ENCODE measurements at places on chromosomes 16 and 17. TPM values are rescaled to one million over a fixed set of nuclear protein-coding genes. Genes with fewer than 3 reads are reported as not detected.
A peak's percentile ranks its signal among the peaks of the same experiment; 100 is the strongest.

CCL16 gene
- total RNA-seq, result 0.32 TPM

CHCT1 gene
- total RNA-seq, result not detected

TEKT5 gene
- 1.2 TPM for total RNA-seq

TP53TG3 gene
- total RNA-seq, result not detected

ZP2 gene
- total RNA-seq, result not detected

- DNase-seq, result no peak
These were observed 22.6 kb upstream of the ITGA3 start for GRCh38 chr17:50033316-50033715.

DNA sequence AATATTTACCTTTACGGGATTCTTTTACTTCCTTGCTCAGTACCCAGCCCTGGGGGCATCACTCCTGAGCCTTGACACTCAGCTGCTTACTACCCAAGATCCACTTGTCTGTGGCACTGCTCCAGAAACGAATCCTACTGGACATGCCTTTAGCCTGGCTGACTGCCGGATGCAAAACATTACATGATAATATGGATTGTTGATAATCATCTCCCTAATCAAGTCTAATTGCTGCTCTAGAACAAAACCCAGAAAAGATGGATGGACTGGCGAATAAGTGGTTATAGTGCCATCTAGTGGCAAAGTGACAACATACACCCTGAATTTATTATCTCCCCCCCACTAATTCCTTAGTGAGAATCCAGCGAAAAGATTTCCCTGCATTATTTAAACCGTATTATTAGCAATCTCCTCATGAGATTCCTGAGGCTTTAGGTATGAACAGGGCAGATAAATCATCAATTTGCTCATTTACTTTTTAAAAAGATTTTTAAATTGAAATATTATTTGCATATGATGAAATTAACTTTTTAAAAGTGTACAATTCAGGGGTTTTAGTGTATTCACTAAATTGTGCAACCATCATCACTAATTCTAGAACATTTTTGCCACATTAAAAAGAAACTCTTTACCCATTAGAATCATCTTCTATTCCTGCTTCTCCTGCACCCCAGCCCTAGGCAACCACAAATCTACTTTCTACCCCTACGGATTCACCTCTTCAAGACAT, 61.6 kb downstream of the RGS9 start:
- no peak for DNase-seq

- DNase-seq, result no peak
These were observed 69.7 kb downstream of the TANC2 start for GRCh38 chr17:63035695-63036094.

DNA sequence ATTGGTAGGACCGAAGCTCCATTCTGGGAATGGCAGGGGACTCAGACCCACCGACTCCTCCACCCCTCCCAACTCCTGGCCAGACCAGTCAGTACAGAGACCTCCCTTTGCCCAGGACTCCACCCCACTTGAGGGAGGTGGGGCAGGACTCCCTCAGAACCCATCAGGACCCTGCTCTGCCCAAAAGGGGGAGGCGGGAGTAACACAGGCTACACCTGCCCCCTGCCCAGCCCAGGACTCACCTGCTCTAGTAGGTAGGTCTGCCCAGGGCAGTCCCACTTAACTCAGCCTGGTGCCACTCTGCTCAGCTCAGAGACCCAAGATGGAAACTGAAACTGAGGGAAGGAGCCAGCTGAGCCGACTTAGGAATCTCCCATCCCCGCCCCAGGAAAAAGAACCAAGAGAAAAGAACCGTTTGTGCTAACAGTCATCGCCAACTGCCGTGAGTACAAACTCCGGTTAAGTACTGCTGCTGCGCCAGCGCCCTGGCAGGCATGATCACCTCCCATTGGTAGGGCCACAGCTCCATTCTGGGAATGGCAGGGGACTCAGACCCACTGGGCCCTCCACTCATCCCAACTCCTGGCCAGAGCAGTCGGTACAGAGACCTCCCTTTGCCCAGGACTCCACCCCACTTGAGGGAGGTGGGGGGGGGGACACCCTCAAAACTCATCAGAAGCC, 503 bp downstream of the DHX58 start:
- peak; percentile 85 for DNase-seq

GRCh38 chr17:47072886-47073285, 93.8 kb upstream of the RPRML start:
- DNase-seq, result no peak

DNA sequence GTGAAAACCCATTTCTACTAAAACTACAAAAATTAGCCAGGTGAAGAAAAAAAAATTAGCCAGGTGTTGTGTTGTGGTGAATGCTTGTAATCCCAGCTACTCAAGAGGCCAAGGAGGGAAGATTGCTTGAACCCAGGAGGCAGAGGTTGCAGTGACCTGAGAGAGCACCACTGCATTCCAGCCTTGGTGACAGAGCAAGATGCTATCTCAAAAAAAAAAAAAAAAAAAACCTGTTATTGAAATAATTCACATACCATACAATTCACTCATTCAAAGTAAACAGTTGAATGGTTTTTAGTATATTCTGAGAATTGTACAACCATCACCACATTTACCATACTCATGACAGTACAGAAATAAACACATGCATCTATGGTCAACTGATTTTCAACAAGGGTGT, 31.0 kb downstream of the ZNRF1 start:
- no peak for DNase-seq

GRCh38 chr17:78976907-78977680, 2.6 kb downstream of the LGALS3BP start:
- DNase-seq, result no peak

GRCh38 chr17:51710634-51710979, 447.9 kb downstream of the CA10 start:
- no peak for DNase-seq

DNA sequence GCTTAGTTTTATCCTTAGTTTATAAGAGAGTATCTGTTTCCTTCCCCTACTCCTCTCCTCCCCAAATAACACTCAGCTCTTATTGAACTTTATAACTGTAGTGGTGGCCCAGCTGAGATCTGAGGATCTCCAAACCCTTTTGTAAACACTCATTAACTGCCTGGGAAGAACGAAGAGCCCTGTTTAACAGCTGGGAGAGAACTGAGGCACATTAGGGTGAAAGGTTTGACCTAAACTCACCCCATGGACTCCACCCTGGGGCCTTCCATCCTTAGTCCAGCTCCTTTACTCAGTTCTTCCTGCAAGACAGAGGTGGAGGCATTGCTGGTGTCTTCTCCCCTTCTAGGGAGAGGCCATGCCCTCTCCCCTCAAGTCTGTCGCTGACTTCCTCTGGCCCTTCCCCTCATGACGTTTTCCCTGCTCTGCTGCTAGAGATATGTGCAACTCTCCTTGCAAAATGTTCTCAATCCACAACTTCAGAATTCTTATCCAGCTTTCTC, 1.2 kb upstream of the RARA start:
- peak; percentile 83 for DNase-seq

GRCh38 chr17:81306491-81306890, 11.4 kb upstream of the SLC38A10 start:
- DNase-seq, result no peak

DNA sequence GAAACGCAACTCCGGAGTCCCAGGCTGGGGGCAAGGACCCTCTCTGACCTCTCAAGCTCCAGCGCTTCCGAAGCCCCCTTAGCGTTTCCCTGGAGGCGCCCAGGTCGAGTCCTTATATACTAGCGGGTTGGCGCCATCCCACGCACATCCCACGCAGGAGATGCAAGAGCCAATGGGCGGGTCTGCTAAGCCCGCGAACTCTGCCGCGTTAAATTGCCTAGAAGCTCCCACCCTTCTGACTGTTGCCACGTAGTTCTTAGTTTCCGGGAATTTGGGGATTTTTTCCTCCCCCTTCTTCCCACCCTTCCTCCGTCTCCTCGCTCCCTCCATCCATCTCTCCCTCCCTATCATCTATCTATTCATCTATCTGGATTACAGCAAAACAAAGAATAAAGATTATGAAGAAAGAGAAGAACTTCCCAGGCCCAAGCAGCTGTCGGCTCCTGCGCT, at the start of gene SLFN11:
Gene SLFN11 (minus strand): TSS at position 88 of the 450 bp plus-strand sequence. CDS start 9,814 bp downstream, outside the sequence.
- DNase-seq, result peak; percentile 92

GRCh38 chr17:10657879-10658278, 770 bp upstream of the MYH3 start:
- DNase-seq, result no peak

DNA sequence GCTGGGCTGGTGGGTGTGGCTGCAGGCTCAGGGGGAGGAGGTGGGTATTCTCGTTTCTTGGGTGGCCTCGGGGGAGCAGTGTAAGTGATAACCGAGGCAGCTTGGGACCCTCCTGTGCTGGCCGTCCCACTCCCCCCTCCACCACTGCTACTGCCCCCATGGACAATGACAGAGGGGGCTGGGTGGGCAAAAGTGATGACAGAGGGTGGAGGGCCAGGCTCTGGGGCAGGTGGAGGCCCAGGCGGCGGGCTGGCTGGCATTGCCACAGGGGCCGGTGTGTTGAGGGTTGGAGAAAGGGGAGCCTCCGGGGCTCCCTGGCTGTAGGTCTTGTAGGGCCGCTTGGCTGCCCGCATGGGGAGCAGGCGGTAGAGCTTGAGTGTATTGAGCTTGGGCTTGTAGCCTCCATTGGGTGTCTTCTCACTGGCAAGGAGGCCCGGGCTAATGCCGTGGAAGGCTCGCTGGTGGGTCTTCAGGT, 16.0 kb downstream of the ZBTB4 start:
- no peak for DNase-seq

GRCh38 chr17:81831957-81832607, 1.0 kb downstream of the MCRIP1 start:
- peak; percentile 83 for DNase-seq

DNA sequence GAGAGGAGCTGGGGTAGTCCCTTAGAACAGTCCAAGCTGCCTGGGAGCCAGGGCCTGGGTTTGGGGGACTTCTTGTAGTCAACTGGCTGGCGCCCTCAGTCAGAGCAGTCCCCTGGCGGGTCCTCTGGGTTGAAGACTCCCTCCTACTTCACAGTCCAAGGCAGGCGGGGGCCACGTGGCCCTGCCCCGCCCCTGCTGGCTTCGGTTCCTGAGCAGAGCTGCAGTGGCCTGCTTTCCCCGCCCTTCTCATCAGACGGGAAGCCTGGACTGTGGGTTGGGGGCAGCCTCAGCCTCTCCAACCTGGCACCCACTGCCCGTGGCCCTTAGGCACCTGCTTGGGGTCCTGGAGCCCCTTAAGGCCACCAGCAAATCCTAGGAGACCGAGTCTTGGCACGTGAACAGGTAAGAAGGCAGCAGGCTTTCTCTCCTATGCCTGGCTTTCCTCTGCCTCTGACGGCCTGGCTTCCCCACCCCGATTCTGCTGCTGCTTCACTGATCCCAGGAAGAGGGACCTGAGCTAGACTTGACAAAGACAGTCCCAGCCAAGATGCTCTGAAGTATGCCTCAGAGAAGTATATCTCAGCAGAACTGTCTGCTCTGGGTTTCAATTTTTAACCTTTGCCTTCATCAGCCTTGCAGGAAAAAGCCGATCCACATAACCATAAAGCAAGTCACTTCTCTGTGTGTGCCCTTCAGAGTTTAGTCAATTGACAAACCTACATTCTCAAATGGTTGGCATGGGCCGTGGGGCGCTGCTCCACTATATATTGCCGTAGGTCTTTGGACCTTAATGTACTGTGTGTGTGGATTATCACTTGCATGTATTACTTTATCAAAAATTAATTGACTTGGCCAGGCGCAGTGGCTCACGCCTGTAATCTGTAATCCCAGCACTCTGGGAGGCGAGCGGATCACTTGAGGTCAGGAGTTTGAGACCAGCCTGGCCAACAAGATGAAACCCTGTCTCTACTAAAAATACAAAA, 56.3 kb downstream of the SF3B3 start:
- DNase-seq, result peak; percentile 87

GRCh38 chr17:38568274-38568673, 37.5 kb downstream of the SRCIN1 start:
- DNase-seq, result no peak

DNA sequence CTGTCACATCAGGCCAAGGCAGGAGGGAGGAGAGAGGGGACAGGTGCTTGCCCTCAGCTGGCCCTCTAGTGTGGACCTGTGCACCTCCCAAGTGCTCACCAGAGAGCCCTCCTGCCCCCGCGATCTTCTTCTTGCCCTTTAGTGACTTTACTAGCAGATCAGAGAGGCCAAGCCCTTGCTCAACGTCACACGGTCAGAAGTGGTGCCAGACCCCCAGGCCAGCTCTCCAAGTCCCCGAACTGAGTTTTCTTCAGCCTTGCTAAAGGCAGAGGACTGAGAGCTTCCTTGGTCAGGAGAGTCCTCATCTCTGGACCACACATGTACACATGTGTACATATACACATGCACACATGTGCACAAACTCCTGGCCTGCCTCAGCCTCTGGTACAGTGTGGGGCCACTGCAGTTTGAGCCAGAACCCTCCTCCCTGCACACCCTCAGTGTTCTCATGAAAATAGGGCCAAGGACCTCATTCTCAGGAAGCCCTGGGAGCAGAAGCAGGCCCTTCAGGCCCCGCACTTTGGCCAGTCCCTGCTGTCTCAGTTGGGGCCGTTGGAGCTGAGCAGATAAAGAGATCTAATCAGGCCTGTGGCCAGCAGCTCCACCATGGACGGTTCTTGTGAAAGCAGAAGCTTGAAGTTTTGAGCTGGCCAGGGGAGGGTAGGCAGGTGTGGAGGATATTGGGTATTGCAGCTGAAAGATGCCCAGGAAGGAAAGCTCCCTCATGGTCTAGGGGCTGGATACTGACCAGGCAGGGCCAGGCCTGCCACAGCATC, 7.4 kb upstream of the EPX start:
- DNase-seq, result no peak

- DNase-seq, result no peak
These were observed 55.1 kb downstream of the CENPV start for GRCh38 chr17:16298140-16298662.

DNA sequence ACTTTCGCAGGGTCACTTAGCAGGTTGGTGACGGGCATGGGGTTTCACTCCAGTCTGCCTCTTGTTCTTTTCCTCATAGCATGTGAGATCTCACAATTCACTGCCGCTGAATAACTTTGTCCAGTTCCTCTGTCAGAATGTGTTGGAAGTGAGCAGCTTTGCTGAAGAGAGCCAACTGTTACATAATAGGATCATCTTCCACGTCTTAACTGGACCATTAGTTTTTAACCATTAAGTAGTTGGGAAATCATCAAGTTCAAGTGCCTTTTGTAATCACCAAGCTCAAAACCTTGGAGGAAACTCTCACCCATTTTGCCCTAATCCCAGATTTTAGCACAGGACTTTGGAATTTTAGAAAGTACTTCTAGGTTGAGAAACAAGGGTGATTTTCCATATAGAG, 290.6 kb downstream of the WWOX start:
- DNase-seq, result no peak

DNA sequence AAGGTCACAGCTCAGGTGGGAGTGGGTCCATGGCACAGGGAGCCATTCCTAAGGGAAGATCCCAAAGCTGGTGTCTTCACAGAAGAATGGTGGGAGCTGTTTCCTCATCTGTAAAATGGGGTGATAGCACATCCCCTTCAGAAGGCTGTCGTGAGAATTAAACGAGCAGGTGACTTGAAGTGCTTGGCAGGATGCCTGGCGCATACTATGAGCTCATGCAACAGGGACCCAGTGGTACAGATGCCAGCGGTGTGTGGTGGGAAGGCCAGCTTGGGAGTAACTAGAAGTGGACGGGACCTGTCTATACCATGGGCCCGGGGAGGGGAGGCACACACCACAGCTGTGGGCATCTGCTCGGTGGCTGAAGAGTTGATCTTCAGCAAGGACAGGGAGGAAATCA, 189.3 kb upstream of the TNRC6C start:
- no peak for DNase-seq

All from spleen (tissue), 13 donors.